ENCODE measurements at places on chromosomes 6 and 20. TPM values are rescaled to one million over a fixed set of nuclear protein-coding genes. Genes with fewer than 3 reads are reported as not detected.

- DNase-seq = no peak
Measured at GRCh38 chr6:73630401-73630800, 23.4 kb downstream of the SLC17A5 start.

GRCh38 chr6:24720131-24720603, 1.2 kb upstream of the C6orf62 start:
- DNase-seq = no peak

- DNase-seq = no peak
Measured at GRCh38 chr20:52833901-52834300, 138.3 kb upstream of the TSHZ2 start.

- DNase-seq = no peak
Measured at GRCh38 chr6:140806431-140806830, 1326.3 kb upstream of the GJE1 start.

SLC22A3 gene
- total RNA-seq = 91.5 TPM

SLC22A7 gene
- not detected for total RNA-seq

BPIFB6 gene
- not detected for total RNA-seq

STMND1 gene
- total RNA-seq = not detected

HSPA1A gene
- total RNA-seq = 354 TPM
